H1 (cell line): ENCODE measurements at places on chromosomes 5 and 9.

- no peak overlapping the region for H3K27ac ChIP-seq
- DNase-seq, result peak; percentile 11
- no peak overlapping the region for H3K4me3 ChIP-seq
- H3K4me1 ChIP-seq, result peaks cover 2% of the 10 kb centered on the region
Observed at GRCh38 chr5:73125289-73125688, 4.9 kb downstream of the TMEM171 start.

DNA sequence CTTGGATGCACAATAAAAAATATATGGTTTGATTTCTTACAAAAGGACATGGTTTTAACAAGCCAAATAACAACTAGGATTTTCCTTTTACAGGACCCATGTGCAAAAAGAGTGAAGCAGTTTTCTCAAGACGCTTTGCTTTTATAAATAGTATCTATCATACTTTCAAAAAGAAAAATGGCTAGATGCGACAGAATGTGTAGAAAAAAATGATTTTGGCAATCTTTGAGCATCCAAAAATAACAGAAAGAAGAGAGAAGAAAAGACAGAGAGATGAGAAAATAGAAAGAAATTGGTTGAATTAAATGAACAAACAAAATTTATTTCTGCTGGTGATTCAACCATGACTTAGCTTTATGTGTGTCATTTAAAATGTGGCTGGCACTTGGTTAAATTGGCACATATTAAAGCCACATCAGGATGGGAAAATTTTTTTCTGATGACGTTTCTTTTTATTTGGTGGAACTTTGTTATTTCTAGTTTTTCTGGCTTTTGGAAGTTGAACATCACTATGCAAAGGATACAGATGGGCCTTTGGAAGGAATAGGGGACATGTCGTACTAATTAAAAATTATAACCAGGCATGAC, 35.6 kb upstream of the NREP start:
- no peak for DNase-seq
- H3K4me3 ChIP-seq, result no peak overlapping the region
- no peaks in the 10 kb centered on the region for H3K4me1 ChIP-seq
- H3K36me3 ChIP-seq, result no peaks in the 10 kb centered on the region
- no peaks in the 10 kb centered on the region for H3K27me3 ChIP-seq
- H3K27ac ChIP-seq, result no peak overlapping the region

- DNase-seq, result no peak
- peaks cover 2% of the 10 kb centered on the region; the same call in 1 of the 2 replicates for H3K4me1 ChIP-seq
- no peak overlapping the region for H3K4me3 ChIP-seq
- no peak overlapping the region for H3K27ac ChIP-seq
Observed at GRCh38 chr5:980966-981365, 27.6 kb upstream of the NKD2 start.

GRCh38 chr5:82661933-82662332, 383.8 kb upstream of the RPS23 start:
- H3K36me3 ChIP-seq, result no peaks in the 10 kb centered on the region
- DNase-seq, result no peak
- H3K4me1 ChIP-seq, result no peaks in the 10 kb centered on the region; the same call in 1 of the 2 replicates

- no peaks in the 10 kb centered on the region for H3K36me3 ChIP-seq
- no peaks in the 10 kb centered on the region for H3K4me1 ChIP-seq
- no peak overlapping the region for H3K27ac ChIP-seq
- no peaks in the 10 kb centered on the region for H3K27me3 ChIP-seq
- DNase-seq, result no peak
Observed at GRCh38 chr9:69079186-69079585, 43.6 kb downstream of the FXN start.

DNA sequence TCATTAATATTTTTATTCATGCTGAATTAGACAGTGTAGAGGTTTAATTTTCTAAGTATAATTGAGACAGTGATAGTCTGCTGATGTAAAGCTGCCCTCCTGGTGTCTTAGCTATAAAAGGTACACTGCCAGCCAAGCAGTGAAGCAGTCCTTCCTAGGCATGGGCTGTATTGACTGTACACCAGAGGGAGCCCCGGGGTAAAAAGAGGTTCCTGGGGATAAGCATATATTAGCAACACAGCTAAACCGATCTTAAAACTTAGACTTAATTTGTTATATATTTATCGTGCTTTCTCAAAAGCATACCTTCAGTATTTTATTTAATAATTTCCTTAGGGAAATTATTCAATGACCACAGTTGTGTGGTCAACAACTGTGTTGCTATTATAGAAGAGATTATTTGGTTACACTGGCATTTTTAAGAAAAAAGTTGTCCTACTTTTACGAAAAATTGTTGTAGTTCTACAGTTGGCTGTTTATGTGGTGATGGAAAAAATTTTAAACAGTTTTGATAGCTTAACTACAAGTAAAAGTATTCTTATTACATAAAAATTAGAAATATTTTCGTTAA, 68.8 kb downstream of the ELL2 start:
- peaks cover 7% of the 10 kb centered on the region; the same call in 1 of the 2 replicates for H3K36me3 ChIP-seq
- no peaks in the 10 kb centered on the region for H3K27me3 ChIP-seq
- no peaks in the 10 kb centered on the region; the same call in 1 of the 2 replicates for H3K4me1 ChIP-seq
- H3K4me3 ChIP-seq, result no peak overlapping the region

DNA sequence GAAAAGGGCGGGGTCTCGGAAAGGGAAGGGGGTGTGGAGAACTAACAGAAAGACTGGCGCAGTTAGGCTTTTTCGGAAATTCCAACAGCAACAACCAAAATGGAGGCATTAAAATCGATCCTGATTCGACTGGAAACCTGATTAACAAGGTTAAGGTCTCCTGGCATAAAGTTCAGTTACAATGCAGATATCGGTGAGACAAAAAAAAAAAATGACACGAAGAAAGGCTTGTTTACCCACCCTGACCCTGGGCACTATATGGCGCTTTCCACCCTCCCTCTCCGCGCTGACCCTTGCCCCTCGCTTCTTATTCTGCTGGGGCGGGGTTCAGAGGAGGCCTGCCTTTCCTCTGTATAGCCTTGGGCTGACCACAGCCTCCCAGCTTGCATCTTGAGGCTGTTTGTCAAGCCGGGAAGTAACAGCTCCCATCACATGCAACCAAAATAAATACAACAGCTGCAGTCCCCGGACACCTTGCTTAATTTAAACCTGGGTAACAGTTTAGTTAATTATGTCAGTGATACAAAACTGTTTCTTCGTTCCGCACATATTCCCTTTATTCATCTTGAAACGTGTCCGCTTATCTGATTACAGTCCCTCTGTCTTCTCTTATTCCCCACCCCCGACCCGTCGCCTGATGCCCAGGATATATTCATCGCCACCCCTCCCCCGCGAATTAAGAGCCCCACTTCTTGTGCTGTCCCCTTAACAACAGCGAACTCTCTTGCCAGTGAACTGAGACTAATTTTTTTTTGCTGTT, 795 bp upstream of the PJA2 start:
- no peaks in the 10 kb centered on the region for H3K36me3 ChIP-seq
- H3K27ac ChIP-seq, result peak overlapping the region; percentile 88
- H3K4me3 ChIP-seq, result peak overlapping the region; percentile 50
- no peak for DNase-seq
- no peaks in the 10 kb centered on the region for H3K27me3 ChIP-seq
- H3K4me1 ChIP-seq, result peaks cover 6% of the 10 kb centered on the region

GRCh38 chr9:99576002-99576401, 245.7 kb upstream of the NR4A3 start:
- H3K27ac ChIP-seq, result no peak overlapping the region
- H3K36me3 ChIP-seq, result no peaks in the 10 kb centered on the region
- H3K4me1 ChIP-seq, result no peaks in the 10 kb centered on the region
- H3K4me3 ChIP-seq, result no peak overlapping the region
- H3K27me3 ChIP-seq, result no peaks in the 10 kb centered on the region
- no peak for DNase-seq

- H3K27ac ChIP-seq, result no peak overlapping the region
- no peak overlapping the region for H3K4me3 ChIP-seq
- no peaks in the 10 kb centered on the region for H3K36me3 ChIP-seq
- no peak for DNase-seq
- no peaks in the 10 kb centered on the region for H3K27me3 ChIP-seq
Observed at GRCh38 chr9:75096796-75097195, 8.5 kb downstream of the OSTF1 start.

DNA sequence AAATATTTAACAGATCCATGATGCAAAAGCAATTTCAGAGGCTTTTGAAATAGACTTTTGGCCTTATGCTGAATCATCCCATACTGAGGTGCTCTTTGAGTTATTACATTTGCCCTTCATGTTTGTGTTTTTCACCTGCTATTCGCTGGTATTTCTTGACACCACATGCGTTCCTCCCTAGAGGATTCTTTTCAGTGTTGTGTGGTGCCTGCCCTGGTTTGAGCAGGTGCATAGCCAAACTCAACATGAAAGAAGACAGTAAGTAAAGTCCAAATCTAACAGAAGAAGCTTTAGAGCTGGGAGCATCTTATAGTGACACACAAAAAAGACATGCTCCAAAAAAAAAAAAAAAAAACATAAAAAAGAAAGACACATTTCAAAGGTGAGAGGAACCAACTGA, 796.3 kb downstream of the SEMA5A start:
- no peaks in the 10 kb centered on the region for H3K4me1 ChIP-seq
- no peaks in the 10 kb centered on the region for H3K36me3 ChIP-seq
- DNase-seq, result no peak

DNA sequence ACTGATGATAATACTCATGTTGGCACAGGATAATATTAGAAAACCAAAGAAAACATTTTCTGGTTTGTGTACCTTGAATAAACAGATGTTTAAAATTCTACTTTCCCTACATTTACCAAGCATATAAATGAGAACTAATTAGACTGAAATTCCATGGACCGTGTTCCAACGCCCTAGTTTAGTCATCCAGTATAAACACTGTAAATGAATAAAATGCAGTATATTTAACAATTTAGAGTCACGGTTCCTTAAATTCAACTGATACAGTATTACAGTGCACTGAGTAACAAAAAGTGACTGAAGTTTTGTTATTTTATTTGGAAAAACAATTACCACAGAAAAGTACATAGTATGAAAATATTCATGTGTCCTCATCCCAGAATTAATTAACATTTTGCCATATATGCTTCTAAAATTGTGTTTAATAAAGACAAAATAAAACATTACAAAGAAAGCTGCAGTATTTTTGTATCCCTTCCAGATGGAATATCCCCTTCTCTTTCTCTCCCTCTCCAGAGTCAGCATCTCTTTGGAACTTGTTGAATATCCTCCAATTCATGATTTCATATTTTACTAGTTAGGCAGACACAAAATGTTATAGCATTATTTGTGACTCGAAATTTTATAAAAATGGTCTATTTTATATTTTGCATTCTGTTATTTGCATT, 112.5 kb downstream of the HMHB1 start:
- no peak for DNase-seq
- H3K36me3 ChIP-seq, result no peaks in the 10 kb centered on the region
- no peaks in the 10 kb centered on the region for H3K27me3 ChIP-seq
- no peaks in the 10 kb centered on the region for H3K4me1 ChIP-seq

GRCh38 chr9:85224729-85225128, 517.0 kb downstream of the AGTPBP1 start:
- no peaks in the 10 kb centered on the region for H3K27me3 ChIP-seq
- H3K36me3 ChIP-seq, result no peaks in the 10 kb centered on the region
- H3K4me3 ChIP-seq, result no peak overlapping the region
- DNase-seq, result no peak

DNA sequence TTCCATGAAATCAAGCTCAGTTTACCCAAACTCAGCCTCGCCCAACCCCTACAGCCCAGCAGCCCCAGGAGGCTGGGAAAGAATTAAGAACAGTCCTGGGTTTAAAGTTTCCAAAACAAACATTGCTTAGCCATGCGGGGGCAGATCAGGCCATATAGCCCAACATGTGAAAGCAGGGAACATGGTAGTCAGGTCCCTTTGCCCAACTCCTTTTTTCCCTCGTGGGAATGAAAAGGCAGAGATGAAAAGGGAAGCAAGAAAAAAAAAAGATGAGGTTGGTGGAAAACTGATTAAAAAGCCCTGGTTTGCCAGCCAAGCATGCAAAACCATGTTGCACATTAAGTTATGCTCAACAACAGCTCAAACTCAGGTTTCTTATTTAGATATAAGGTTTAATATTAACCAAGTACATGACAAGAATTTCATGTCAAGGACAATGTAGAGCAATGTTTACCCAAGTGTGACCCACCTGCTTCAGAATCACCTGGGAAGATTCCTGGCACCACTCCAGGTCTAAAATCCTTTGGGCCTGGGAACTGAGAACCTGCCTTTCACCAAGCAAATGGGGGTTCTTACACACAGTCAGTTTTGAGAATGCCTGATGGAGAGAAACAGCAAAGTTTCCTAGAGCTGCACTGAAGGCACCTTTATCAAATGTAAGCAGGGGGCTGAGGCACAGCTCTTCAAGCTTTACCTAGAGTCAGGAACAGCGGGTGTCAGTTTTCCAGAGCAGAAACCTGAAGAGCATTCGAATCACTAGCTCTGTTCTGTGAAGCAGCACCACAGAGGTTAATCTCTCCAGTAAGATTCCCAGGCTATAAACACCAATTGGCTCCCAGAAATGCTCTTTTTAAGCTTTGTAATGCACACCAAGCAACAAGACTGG, 1.7 kb downstream of the FREM1 start:
- H3K4me1 ChIP-seq, result peaks cover 20% of the 10 kb centered on the region
- H3K27ac ChIP-seq, result no peak overlapping the region
- H3K36me3 ChIP-seq, result no peaks in the 10 kb centered on the region
- no peak for DNase-seq

DNA sequence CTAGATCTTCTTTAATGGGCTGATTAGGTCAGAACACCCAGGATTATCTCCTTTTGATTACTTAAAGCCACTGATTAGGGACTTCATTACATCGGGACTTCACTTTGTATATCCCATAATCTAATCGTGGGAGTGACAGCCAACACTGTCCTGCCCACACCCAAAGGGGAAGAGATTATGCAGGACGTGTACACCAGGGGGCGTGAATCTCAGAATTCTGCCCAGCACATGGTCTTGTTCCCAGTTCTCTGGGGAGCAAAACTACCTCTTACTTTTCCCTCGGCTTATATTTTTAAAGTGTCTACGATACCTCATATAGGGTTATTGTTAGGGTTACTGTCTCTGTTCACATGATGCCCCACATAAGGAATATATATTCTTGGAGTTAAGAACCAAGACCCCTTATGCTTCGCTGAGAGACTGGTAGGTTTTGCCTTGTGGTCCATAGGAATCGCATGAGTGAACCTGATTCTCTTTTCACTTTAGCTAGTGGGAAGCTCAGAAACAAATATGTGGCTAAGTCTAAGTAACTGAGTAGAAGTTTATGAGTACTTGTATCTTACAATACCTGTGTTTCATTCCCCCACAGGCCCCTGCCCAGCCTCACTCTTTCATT, 192.7 kb downstream of the GNA14 start:
- no peaks in the 10 kb centered on the region for H3K27me3 ChIP-seq
- H3K36me3 ChIP-seq, result no peaks in the 10 kb centered on the region
- no peak overlapping the region for H3K4me3 ChIP-seq
